Right cardiac atrium (tissue), 5 donors: ENCODE measurements at places on chromosomes 16 and 17. TPM values are rescaled to one million over a fixed set of nuclear protein-coding genes. Genes with fewer than 3 reads are reported as not detected.
A peak's percentile ranks its signal among the peaks of the same experiment; 100 is the strongest.

PTGES3L gene
- polyA plus RNA-seq, result 60.3 TPM

DNA sequence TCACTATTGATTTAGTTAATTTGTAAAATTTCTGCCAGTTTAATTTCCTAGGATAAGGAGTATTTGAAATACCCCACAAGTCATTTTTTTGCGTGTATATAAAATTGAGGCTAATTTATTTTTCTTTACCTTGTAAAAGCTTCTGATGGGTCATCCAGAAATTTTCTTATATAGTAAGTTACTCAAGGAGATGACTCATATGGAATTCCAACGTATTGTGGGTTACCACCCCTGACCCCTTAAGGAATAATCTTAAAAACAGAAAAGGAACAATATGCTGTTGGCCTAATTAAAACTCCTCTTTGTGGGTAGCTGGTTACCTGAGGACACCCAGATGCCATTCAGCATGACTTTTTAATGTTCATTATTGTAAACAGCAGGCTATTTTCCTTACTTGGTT lies 13.6 kb downstream of the HEATR6 start:
- no peak for DNase-seq

DNA sequence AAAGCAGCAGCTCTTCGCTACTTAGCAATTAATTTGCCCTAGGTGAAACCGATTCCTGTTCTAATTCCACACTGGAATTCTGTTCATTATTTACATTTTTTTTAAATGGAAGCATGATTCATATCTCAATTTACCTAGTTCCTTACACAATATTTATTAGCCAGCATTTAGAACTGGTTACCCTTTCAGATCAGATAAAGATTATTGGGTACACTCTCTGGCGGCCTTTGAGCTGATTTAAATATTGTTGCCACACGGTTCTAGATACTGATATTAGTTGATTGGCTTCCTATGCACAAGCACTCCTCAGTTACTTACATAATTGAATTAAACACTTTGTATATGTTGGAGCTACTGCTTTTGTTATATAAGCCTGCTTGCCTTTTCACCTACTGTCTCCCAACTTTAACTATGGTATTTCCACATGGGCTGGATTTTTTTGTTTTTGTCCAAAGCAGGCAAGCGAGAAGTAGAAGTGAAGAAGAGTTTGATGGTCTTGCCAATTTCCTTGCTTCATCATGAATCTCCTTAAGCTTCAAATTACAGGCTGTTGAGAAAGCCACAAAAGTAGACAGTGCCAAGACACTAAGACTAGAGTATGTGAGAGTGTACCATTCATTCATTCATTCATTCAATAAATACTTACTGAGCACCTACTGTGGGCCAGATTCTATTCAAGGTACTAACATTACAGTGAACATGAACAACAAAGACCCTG lies 3.9 kb upstream of the ALDH3A2 start:
- DNase-seq, result no peak

SP2 gene
- polyA plus RNA-seq, result 11.4 TPM

SLC38A8 gene
- not detected for polyA plus RNA-seq

DNA sequence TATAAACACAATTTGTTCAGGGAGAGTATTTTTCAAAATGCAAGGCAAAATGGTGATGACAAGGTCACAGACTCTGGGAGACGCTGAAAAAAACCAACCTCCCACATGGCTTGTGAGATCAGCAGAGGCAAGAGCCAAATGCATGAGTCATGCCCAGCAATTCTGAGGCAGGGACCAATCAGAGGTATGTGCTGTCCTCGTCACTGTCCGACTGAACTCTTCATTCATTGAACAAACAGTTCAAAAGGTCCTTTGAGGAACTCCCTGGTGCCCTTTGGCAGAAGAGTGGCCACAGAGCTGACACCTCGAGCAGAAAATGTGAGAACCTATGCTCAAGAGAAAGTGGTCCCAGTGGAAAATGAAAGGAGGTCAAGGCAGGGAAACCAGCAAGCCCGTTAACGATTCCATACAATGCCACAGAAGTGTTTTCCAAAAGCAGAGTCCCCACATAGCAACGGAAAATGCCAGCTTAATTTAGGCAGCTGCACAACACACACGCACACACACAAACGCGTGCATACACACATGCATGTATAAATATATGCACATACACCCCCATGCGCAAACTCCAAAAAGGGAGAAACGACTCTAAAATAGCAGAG lies 50.9 kb downstream of the CDH11 start:
- peak; percentile 63 for DNase-seq

- peak; percentile 50 for DNase-seq
Measured at GRCh38 chr16:54936979-54937670, 6.5 kb downstream of the IRX5 start.

DNA sequence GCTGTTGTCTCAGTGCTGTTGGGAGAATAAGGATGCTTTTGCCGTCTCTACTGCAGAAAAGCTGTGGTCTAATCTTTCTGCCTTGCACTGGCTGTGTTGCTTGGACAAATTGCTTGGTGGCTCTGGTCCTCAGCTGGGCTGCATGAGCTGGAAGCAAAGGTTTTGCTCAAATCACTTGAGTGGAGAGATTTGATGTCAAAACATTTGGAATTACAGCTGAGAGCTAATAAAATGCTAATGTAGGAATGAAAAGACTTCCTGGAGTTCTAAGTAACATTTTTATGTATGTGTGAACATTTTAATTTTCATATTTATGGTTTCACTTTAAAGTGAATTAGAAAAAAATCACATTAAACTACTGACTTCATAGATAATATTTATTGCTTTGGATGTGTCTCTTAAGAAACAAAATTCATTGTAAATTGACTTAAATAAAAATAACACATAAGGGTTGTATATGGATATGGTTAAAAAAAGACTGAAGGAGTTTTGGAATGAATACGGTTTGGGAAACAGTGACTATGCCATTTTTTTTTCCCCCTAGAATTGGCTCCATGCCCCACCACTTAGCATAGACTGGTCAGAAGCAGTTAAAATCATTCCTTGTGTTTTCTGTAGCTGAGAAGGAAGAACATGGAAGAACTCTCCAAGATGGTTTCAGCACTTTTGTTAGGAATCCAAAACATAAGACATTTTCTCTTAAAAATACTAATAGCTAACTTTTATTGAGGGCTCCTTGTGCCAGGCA lies 39.2 kb upstream of the FAM20A start:
- no peak for DNase-seq

- no peak for DNase-seq
Measured at GRCh38 chr16:49580751-49581303, 207.2 kb downstream of the C16orf78 start.

- no peak for DNase-seq
Measured at GRCh38 chr17:58970609-58971450, 135.8 kb downstream of the TRIM37 start.

TBC1D26 gene
- not detected for polyA plus RNA-seq

LLGL1 gene
- polyA plus RNA-seq, result 8.6 TPM

ZG16 gene
- polyA plus RNA-seq, result not detected

DNA sequence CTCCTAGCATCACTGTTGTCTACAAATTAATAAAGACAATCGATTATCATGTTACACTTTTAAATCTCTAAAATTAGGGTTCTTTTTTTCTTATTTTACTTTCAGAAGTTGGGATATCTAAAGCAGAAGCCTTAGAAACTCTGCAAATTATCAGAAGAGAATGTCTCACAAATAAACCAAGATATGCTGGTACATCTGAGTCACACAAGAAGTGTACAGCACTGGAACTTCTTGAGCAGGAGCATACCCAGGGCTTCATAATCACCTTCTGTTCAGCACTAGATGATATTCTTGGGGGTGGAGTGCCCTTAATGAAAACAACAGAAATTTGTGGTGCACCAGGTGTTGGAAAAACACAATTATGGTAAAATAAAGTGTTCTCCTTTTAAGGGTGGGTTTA lies 2.4 kb downstream of the RAD51C start:
- no peak for DNase-seq

CD300E gene
- 0.45 TPM for polyA plus RNA-seq

YPEL2 gene
- 12.5 TPM for polyA plus RNA-seq

GAN gene
- 1.2 TPM for polyA plus RNA-seq

GSDMA gene
- polyA plus RNA-seq, result not detected

- DNase-seq, result peak; percentile 80
Measured at GRCh38 chr17:82241926-82242697, 13.3 kb downstream of the SLC16A3 start.

ENO3 gene
- polyA plus RNA-seq, result 455 TPM

DNA sequence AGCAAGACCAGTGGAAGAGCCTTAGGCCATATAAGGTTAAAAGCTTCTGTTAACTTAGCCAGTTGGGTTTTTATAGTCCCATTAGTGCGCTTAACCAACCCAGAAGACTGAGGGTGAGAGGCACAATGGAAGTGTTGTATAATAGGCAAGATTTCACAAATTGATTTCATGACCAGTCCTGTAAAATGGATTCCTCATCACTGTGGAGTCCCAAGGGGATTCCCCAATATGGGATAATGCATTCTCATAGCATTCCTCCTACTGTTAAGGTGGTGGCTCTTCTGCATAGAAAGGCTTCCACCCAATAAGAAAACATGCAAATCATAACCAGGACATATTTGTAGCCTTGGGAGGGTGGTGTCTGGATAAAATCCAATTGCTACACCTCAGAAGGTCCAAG lies 22.1 kb upstream of the B4GALNT2 start:
- DNase-seq, result no peak
